T follicular helper cell (primary cell): ENCODE measurements at places on chromosomes 3 and 15.
A peak's percentile ranks its signal among the peaks of the same experiment; 100 is the strongest.

DNA sequence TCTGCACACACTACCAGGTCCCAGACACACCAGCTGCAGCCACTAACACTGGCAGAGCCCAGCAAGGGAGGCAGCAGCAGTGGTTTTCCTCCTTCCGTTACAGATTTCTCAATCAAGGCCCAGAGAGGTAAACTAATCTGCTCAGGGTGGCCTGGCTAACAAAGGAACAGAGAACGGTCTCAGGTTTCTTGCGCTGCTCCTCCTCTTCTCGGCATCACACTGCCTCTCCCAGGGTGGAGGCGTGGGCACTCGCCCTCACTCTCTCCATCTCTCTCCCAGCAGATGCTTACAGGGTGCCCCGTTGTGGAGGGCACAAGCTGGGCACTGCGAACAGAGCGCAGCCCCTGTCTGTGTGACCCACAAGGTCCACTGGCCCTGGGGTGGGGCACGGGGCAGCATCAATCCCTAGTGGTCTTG, 228.7 kb downstream of the VPS13C start:
- DNase-seq: no peak

- DNase-seq: no peak
These were observed 30.3 kb downstream of the ABHD2 start for GRCh38 chr15:89118481-89118989.

- no peak for DNase-seq
These were observed 8.7 kb upstream of the P2RY12 start for GRCh38 chr3:151393146-151393830.

- no peak for DNase-seq
These were observed 65.6 kb upstream of the CHRNA7 start for GRCh38 chr15:31964586-31965307.

DNA sequence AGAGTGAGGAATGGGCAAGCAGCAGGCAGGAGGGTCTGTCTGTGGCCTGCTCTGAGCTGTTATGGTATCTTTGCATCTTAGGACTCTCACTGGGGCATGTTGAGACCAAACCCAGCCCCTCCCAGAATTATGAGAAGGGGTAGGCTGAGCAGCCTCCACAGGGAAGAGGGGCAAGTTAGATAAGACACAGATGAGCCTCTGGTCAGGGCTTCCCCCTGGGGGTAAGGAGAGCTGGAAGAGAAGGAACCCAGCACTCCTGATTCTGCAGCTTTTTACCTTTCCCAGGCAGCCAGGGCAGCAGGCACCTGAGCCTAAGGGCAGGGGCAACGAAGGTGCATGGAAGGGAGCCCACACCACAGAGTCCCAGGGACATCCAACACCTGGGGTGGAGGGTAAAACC, 19.3 kb downstream of the DUOX1 start:
- no peak for DNase-seq

GRCh38 chr15:58697220-58697619, 52.3 kb downstream of the ADAM10 start:
- no peak for DNase-seq

DNA sequence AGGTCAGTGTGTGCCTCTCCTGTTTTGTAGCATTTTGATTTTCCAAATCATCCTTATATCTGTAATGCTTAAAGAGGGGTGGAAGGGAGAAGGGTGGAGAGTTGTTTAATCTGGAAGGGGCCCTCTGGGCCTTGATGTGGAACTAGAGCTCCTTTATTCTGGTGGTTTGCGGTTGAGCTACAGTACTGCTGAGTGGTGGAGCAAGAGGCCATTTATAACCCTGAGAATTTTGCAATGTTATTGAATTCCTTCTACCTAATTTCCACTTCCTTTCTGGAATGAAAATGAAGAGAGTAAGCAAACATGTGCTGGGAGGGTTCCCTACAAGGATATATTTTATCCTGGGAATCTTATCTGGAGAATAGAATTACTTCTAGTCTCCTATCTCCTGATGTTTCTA, 35.3 kb upstream of the TUBGCP5 start:
- no peak for DNase-seq

DNA sequence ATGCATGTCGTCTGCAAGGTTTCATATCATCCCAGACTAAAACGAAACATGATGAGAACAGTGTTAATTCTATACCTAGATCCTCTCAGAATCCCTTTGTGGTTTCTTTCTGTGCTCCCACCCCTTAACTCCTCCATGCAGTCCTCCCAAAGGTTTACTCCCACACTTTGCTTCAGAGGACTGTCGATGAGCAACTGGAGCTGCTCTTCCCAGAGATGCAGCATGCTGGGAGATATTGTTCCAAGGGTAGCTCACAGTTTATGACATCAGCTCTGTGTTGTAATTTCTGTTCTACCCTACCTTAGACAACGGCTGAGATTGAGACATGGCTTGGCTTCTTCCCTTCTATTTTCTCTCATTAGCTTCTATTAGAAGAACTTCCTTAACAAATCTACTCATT, 313.0 kb upstream of the COL8A1 start:
- no peak for DNase-seq

- no peak for DNase-seq
These were observed 60.9 kb upstream of the ATP11B start for GRCh38 chr3:182732232-182733015.

- DNase-seq: no peak
These were observed 8.9 kb downstream of the ABHD17C start for GRCh38 chr15:80703965-80704364.

DNA sequence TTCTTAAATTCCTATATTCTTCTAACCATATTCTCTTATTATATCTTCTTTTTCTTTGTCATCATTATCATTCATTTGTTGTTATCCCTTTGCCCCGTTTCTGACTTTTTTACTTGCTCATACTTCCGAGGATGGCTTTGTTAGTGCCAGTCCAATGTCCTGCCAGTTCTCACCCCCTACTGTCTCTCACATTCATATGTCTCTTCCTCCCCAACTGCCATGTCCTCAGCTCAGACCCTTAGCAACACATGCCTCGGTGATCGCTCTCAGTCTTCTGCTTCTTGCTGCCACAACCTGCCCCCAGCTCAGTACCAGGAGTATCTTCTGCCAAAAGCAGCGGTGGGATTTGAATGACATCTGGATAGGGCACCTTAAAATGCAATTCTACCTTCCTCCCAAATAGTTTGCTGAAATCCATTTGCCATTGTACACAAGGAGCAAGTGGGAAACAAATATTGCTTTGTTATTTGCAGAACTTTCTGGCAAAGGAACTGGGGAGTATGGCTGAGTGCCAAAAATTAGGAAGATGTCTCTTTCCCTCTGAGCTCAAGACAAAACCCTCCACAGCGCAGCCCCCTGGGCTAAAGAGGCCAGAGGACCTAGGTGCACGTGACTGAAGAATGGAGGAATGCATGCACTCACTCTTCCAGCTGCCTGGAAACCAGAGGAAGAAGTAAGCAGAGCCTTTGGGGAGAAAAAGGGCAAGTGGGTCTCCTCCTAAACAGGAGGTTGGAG, 57.7 kb upstream of the CTNNB1 start:
- no peak for DNase-seq

DNA sequence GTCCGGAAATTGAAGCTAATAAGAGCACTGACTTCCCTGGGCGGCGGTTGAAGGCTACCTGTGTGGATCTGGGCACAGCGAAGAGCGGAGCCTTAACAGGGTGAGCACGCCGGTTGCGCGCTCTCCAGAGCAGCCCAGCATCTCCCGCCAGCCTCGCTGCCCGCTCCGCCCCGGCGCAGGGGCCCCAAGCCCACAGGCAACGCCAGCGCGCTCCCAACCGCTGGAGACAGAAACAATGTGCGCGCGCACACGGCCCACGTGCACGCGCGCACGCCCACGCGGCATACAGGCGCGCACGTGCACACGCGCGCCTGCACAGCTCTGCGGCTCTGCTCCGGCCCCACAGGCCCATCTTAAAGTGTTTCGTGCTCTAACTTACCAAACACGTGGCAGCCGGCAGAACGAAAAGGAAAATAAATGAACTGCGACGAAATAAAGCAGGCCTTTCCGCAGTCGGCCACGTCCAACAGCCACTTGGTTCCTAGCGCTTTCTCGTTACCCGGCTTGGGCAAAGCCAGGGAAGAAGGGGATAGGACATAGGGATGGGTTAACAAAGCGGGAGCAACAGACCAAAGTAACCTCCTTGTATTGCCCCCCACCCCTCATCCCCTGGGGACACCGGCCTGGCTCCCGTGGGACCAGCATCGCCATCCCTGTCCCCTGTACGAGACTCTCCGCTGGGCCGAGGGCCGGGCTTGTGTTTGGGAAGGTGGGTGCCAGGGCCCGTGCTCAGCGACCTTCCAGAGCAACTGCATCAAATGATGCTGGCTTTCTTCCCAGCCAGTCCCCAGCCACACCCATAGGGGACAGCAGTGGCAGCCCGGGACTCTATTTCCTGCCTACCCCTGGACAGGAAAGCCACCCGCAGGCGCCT, 203.7 kb downstream of the ABHD5 start:
- no peak for DNase-seq

DNA sequence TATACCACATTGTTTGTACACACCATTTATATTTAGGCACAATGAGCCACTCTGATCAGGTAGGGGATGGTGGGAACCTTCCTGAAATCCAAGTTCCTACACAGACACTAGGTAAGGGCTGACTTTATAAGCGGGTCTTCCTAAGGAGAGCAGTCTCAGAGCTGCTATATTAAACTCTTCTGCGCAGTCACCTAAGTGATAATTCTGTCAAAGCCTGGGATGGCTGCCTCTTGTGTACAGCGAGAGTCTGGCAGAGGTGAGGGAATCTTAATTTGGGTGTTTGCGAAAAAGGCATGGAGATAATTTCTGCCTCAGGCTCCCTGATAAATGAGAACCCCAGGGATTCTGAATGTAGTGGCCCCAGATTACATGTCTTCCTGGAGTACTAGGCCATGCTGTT, 113.1 kb downstream of the EDEM1 start:
- DNase-seq: no peak

DNA sequence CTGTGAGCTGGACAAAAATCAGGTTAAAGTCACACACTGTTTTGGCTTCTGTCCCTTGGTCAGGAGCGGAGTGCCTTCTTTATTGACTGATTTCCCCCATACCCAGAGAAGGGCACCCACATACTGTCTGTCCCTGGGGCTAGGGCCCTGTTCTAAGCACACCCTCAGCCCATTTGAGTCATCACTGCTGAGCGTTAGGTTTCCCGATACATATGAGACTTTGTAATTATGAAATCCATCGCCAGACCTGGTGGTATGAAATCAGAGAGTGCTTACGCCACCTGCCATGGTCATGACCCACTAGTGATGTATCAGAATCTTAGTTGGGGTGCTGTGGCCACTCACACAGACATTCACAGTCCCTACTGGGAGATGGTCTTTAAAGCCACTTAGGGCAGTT, 96.8 kb downstream of the CHDH start:
- no peak for DNase-seq

- DNase-seq: no peak
These were observed 33.1 kb downstream of the USF3 start for GRCh38 chr3:113663324-113663750.

GRCh38 chr3:13086531-13086981, 13.3 kb upstream of the IQSEC1 start:
- DNase-seq: no peak

DNA sequence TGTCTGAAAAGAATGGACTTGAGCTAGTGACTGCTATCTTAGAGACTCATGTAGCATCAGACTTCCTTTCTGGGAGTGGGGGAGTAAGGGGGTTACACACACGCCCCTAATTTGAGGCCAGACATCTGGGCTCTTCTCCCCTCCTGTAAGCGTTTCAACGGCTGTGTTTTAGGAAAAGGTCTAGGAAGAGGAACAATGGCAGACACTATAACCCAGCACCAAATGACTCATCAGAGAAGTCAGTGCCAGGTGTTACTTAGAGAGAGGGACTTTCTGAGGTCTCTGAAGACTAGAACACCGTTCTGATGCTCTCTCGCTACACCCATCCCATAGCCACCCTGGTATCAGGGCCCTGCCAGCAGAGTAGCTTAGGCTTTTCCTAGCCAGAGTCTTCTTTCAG, 65.5 kb downstream of the SSUH2 start:
- DNase-seq: no peak

- no peak for DNase-seq
These were observed 37.5 kb downstream of the TGFBR2 start for GRCh38 chr3:30643763-30644462.

- no peak for DNase-seq
These were observed 15.8 kb downstream of the NR2E3 start for GRCh38 chr15:71826196-71826595.

DNA sequence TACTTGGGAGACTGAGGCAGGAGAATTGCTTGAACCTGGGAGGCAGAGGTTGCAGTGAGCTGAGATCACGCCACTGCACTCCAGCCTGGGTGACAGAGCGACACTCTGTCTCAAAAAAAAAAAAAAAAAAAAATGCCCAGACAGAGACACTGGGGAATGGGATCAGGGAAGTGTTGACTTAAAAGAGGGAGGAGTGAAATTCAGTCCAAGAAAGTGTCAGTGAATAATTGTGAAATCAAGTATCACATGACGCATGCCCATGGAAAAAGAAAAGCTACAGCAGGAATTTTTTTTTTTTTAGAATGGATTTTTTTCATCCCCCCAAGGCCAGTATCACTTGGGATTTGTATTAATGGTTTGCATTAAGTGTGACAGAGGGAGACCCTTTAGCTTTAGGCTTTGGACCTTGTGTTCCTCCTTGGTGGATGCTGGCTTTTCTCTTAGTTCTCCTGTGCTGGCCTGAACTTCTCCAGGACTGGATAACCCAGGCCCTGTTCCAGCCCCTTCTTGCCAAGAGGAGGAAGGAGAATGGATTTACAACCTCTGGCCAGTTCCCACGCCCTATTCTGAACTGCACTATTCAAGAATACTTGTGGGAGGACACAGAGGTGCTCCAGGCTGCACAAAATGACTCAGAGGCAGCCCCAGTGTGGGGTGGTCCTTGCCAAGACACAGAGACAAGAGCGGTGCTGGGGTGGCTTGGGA, 36.7 kb upstream of the ZNF774 start:
- no peak for DNase-seq

- DNase-seq: no peak
These were observed 1.4 kb downstream of the MAP6D1 start for GRCh38 chr3:183823963-183824362.

DNA sequence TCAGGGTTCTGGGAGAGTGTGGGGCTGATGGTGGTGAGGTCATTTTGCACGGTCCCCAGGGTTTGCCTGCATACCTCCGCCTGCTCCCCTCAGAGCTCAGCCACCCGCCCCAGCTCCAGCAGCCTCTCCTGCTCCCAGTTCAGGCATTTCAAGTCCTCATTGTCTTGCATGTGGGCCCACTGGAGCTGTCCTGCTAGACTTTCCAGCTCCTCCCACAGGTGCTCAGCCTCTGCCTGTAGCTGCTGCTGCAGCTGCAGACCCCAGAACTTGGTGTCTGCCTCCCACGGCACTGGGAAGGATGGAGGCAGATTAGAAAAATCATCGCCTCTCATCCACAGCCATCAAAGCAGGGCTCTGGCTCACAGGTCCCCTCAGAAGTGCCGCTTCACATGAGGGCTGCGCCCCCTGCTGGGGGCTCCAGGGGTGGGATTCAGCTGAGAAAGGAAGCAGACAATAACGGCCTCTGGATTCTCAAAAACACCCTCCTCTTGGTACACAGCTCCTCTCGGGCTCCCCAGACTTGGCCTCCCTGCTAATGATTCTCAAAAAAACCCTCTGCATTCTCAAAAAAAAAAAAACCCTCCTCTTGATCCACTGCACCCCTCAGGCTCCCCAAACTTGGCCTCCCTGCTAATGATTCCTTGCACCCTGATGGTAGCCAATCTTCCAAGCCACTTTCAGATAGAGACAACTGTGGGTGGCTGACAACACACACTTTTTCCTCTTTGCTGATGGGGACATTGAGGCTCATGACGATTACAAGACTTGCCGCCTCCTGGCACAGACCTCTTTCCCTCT, 89.3 kb upstream of the C2CD4B start:
- DNase-seq: peak; percentile 28

- no peak for DNase-seq
These were observed 168.8 kb upstream of the FEZF2 start for GRCh38 chr3:62542185-62542584.
